ENCODE measurements at places on chromosomes 1 and 21. TPM values are rescaled to one million over a fixed set of nuclear protein-coding genes. Genes with fewer than 3 reads are reported as not detected.

Gene LHX8
- total RNA-seq: not detected

Gene RPTN
- total RNA-seq: not detected

Gene SAMD13
- total RNA-seq: 0.58 TPM

Gene DAB1
- not detected for total RNA-seq

Gene CGN
- not detected for total RNA-seq

Gene SLFNL1
- not detected for total RNA-seq

Gene RAP1GAP
- not detected for total RNA-seq

Gene NTNG1
- 12.7 TPM for total RNA-seq

Gene MAN1A2
- 22.3 TPM for total RNA-seq

Gene CACNA1S
- total RNA-seq: not detected

Gene OR2L8
- not detected for total RNA-seq

Gene CFHR1
- 0.29 TPM for total RNA-seq

Gene DENND2C
- total RNA-seq: 0.89 TPM

Gene HSD3B1
- not detected for total RNA-seq

Gene GABPA
- 15.3 TPM for total RNA-seq

Gene FAM78B
- total RNA-seq: 0.29 TPM

Gene SMAP2
- 21.3 TPM for total RNA-seq

Gene GUCA2A
- not detected for total RNA-seq

Gene TRIM45
- total RNA-seq: 2.5 TPM
